NCI-H187 treated with DMSO at 0.1 percent for 48 hours (cell line): ENCODE measurements at places on chromosomes 1 and 21.

- no peak for DNase-seq
These were observed 25.6 kb upstream of the GUCA2A start for GRCh38 chr1:42189931-42190853.

- no peak for DNase-seq
These were observed 174.7 kb downstream of the LBR start for GRCh38 chr1:225253173-225253572.

GRCh38 chr1:12617511-12617900, 504 bp downstream of the DHRS3 start:
- DNase-seq, result no peak

DNA sequence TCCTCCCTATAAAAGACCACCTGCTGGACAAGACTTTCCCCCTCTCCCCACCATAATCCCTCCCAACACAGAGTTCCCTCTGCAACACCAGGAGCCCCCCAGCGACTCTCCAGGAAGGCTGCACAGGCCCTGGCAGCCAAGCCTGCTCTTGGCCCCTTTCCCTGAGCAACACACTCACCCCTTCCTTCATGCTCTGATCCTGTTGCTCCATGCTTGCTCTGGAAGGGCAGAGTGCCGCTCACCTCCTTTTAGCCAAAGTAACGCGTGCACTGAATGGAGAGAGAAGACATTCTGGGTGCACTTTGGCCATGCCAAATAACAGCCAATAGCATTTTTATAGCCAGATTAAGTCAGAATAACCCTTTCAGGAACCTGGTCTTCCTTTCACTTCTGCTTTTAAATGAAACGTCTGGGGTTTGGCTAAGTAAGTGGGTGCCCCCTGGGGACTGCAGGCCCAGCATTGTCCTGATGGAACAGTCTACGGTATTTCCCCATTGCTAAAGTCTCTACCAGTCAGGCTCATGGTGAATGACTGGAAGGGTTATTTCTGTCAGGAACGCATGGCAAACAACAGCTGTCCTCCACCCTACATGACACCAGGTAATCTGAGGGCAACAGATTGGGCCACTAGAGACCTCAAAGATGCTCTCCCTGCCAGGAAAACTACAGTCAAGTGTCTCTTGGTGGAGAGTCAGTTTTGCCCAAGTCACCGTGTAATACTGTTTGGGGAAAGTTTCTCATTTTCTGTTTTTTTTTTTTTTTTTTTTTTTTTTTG, at the start of gene SLC2A5:
SLC2A5 (minus strand) TSS at position 310 of the 775 bp plus-strand sequence; CDS start at position 211, 99 bp downstream.
- DNase-seq, result no peak

DNA sequence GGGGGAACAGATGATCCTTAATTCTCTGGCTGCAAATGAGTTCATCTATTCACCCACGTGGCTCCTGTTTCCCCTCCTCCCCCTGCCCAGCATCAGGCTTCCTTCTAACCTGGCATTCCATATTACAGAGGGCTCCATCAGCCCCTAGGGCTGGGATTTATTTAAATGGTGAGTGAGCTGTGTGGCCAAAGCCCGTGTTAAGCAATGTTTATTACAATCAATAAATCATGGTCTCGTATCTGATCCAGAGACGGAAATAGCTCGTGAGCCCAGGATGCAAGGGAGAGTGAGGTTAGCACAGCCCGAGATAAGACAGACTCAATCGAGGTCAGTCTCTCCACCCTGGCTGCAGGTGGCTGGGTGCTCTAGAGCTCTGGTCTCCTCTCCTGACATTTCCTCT, 43.1 kb upstream of the IGSF21 start:
- no peak for DNase-seq

GRCh38 chr1:154970631-154971340, at the start of gene SHC1:
Gene SHC1 (minus strand): TSS chr1:154970747. CDS start chr1:154970526, 221 bp downstream.
- DNase-seq, result no peak

- DNase-seq, result no peak
These were observed 13.5 kb upstream of the BCL10 start for GRCh38 chr1:85289848-85290335.

DNA sequence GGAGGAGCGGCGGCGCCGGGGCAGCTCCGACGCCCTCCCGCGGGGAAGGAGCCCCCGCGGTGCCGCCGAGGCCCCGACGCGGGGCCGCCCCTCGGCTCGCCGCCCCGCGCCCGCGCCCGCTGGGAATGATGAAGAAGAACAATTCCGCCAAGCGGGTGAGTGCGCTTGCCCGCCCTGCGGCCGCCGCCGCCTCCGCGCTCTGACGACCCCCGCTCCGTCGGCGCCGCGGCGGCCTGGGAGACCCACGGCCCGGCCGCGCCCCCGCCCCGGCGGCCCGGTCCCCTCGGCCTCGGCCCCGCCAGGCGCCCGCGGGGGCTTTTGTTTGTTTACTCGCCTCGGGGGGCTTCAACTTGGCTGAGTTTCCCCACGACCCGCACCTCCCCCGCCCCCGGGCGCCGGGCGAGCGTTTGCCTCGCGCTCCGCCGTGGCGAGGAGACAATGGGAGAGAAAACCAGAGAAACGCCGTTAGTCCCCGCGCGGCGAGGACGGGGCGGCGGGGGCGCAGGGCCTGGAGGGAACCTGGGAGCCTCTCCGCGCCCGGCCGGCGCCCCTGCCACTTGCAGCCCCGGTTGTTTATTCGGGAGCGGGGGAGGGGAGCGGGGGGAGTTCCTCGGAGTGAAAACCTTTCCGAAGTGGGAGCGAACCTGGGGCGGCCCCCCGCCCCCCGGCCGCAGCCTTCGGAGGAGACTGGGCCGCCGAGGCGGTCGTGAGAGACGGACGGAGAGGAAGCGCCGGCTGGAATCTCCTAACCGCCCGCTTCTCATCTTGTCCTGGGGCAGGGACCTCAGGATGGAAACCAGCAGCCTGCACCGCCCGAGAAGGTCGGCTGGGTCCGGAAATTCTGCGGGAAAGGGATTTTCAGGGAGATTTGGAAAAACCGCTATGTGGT, 661 bp downstream of the PLEKHO1 start:
- no peak for DNase-seq

GRCh38 chr1:78222225-78222959, 176.6 kb downstream of the GIPC2 start:
- no peak for DNase-seq

DNA sequence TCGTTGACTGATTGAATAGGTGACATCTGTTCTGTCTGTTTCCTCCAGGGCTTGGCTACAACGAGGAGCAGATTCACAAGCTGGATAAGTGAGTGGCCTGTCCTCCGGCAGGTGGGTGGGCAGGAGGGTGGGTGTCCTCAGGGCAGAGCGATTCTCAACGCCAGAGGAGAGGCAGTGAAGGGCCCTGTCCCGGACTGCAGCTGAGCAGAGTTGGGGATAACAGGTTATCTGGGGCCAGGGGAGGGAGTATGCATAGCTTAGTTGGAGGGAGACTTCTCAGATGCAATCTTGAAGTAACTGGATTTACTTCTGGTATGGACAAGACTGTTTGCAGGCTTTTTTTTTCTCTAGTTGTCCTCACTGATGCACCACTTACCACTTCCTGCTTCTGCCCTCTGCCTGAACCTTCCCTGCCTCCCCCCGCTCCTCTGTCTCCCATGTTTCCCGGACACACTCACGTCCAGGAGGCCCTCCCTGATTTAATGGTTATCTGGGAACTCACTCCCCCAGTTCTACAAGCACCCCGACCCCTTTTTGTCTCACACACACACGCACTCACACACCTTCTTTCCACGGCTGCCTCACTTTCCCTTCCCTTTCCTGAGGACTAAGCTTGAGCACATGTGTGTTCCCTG, 16.4 kb upstream of the RASSF5 start:
- DNase-seq, result no peak

GRCh38 chr1:222691016-222691415, 21.3 kb downstream of the AIDA start:
- DNase-seq, result no peak
